ENCODE measurements at places on chromosomes 13 and 19. TPM values are rescaled to one million over a fixed set of nuclear protein-coding genes. Genes with fewer than 3 reads are reported as not detected.

The SIGLEC8 gene
- 0.26 TPM for total RNA-seq

DNA sequence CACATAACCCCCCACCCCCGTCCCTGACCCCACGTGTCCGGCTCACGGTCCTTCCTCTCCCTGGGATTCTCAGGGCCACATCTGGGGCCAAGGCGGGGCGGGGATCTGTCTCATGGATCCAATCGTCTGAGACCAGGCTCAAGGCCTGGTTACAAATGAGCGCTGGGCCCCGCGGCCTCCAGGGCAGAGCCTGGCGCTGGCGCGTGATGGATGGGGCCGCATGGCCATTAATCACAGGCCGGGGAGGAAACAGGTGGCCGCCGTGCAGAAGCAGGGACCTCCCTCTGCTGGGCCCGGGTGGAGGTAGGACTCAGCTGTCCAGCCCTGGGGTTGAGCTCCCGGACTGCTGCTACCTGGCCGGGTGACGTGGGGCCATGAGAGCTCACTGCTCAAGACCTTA lies 5.8 kb upstream of the TLE5 start:
- DNase-seq: no peak

The SCEL gene
- total RNA-seq: not detected

- DNase-seq: no peak
Observed at GRCh38 chr13:21326155-21327031, 132.7 kb downstream of the ZDHHC20 start.

- peak; percentile 60 for DNase-seq
Observed at GRCh38 chr13:114110091-114110829, 22.2 kb downstream of the RASA3 start.

DNA sequence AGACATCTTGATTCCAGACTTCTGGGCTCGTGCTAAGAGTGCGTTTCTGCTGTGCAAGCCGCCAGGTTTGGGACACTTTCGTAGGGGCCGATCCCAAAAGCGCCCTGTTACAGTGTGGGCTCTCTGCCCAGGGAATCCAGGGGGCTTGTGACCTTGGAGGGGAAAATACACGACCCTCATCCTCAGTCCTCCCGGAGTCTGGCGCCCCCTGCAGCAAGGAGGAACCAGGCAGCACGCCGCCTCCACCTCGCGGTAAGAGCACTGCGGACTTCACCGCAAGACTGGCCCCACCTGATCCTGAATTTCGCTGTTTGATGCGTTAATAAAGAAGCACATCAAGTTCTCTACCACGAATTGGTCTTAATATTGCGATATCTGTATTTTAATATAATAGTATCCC lies 5.2 kb downstream of the POLRMT start:
- DNase-seq: no peak

GRCh38 chr13:72258340-72258981 lies 391.5 kb upstream of the DACH1 start:
- DNase-seq: no peak

GRCh38 chr13:66553391-66553790 lies 676.7 kb downstream of the PCDH9 start:
- no peak for DNase-seq

The ZFP36 gene
- 202 TPM for total RNA-seq

The PSG1 gene
- not detected for total RNA-seq

The PRKD2 gene
- 8.6 TPM for total RNA-seq

The ZNF578 gene
- 1.5 TPM for total RNA-seq

The DUS3L gene
- 24.8 TPM for total RNA-seq

The RAB4B gene
- total RNA-seq: 14.6 TPM

The CACNA1A gene
- 0.28 TPM for total RNA-seq

DNA sequence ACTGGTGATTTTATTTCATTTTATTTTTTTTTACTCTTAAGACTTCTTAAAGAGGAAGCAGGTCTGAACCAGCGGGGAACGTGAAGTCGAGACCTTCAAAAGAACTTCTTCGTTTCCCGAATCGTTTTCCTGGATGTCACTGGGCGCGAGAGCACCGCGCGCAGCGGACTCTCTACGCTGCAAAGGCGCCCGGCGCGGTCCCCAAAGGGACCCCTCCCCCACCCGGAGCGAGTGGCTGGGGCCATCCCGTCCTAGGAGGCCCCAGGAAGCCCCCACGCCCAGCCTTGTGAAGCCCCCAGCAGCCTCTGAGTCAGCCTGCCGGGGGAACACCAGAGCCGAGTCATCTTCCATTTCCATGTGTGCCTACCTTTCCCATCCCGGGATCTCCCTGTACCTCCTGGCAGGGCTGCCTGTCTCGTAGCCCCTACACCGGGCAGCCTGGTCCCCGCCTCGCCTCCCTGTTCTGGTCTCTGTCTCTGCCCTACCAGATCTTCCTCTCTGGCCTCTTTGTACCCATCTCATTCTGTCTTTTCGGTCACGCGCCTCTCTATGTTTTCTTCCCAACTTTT lies 608 bp downstream of the CD70 start:
- no peak for DNase-seq

The CHST8 gene
- total RNA-seq: not detected

The ACER1 gene
- 0.24 TPM for total RNA-seq

The FBXO17 gene
- 5.7 TPM for total RNA-seq

DNA sequence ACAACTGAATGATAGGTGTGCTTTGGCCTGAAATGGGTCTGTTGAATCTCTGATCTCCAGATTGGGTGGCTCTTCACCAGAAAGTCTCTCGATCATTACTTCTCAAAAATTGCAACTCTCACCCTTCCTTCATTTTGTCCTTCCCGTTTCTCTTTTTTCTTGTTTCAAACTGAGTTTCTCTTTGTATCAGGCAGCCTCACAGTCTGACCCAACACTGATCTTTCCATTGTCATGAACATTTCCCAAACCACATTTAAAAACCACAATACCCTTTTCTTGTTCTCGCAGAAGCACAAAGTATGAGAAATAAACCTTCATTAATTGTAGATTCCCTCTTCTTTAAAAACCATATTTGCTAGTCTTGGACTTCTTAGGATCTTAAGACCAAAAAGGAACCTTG lies 33.6 kb upstream of the HMGB1 start:
- no peak for DNase-seq

The HSD17B14 gene
- total RNA-seq: 6.3 TPM

DNA sequence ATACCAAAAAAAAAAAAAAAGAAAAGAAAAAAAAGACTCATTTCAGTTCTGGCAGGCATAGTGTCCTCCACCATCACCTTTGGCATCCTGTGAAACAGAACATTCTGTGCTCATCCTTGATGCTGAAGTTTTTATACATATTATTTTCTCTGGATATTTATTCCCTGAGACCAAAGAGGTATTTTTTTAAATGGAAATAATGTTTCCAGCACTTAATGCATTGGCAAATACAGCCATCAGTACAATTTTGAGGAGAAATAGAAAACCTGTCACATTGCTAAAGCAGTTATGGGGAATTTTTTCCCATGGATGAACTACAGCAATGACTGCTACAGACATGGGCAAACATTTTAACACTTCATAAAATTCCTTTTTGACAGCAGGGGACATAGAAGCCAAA lies 312.4 kb downstream of the DNAJC15 start:
- no peak for DNase-seq

Measured in right atrium auricular region (tissue), 2 donors.